ENCODE measurements at places on chromosomes 1 and 21.

DNA sequence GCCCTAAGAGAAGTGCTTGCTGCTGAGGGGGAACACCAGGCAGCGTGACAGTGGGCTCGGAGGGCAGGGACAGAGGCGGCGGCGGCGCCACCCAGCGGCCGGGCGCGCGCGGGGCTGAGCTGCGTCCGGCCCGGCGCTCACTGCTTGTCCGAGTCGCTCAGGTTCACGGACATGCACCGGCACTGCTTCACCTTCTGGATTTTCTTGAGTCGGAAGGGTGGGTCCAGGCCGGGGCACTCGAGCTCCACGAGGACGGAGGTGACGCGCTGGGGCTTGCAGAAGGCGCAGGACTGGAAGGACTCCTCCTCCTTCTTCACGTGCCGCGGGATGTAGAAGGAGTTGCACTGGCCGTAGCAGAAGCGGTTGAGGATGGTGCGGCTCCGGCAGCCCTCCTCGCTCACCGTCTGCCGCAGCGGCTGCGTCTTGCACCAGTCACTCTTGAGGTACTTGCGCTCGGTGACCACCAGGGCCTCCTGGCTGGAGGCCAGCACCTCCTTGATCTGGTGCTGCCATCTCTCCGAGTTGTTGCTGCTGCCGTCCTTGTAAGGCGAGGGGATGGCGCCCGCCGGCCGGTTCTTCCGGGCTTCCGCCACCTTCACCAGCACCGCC lies 119.0 kb downstream of the GREM2 start:
- no peak for DNase-seq

GRCh38 chr1:41622859-41623732 lies 138.6 kb upstream of the EDN2 start:
- DNase-seq = no peak

- no peak for DNase-seq
Observed at GRCh38 chr1:174445817-174446216, 1.9 kb upstream of the GPR52 start.

- DNase-seq = no peak
Observed at GRCh38 chr21:44347911-44348451, 5.4 kb upstream of the TRPM2 start.

DNA sequence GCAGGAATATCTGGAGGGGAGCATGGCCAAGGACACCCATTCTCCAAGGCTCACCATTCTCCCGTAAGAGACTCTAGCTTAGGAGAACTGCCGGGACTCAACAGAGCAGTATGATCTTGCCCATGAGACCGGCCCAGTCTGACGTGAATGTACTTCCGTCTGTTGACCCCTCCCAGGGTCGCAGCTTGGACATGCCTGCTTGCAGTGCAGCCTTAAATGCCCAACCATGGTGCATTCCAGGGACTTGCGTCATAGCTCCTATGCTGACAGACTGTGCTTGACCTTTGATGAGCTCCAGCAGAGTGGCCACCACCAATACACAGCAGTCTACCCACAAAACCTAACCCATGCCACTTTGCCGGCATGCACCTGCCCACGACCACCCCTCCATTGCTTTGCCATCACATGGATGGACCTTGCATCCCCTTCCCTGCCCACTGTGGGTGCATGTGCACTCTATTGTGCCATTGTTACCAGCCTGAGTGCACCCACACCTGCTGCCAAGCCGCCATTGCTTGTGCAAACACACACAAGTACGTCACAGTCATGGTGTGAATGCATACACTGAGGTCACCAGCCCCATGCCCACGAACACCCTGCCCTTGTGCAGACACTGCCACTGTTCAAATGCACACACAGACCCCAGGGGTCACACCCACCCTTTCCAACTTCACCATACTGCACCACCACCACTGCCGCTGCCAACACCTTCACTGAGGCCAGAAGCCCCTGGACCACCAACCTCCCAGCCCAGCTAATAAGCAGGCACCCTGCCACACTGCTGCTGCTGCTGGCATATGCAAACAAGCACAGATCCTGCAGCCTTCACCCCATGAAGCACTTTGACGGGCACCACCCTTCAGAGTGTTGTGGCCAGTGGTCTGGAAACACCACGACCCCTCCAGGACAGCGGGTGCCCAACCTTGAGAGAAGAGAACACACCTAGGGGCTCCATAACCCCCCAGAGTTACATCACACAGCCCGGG lies 1141.3 kb downstream of the BRINP3 start:
- DNase-seq = no peak

- DNase-seq = no peak
Observed at GRCh38 chr1:157830887-157831286, 10.7 kb downstream of the CD5L start.

GRCh38 chr1:198122693-198123092 lies 34.1 kb upstream of the NEK7 start:
- no peak for DNase-seq

GRCh38 chr1:29506678-29507225 lies 270.4 kb downstream of the PTPRU start:
- DNase-seq = no peak

DNA sequence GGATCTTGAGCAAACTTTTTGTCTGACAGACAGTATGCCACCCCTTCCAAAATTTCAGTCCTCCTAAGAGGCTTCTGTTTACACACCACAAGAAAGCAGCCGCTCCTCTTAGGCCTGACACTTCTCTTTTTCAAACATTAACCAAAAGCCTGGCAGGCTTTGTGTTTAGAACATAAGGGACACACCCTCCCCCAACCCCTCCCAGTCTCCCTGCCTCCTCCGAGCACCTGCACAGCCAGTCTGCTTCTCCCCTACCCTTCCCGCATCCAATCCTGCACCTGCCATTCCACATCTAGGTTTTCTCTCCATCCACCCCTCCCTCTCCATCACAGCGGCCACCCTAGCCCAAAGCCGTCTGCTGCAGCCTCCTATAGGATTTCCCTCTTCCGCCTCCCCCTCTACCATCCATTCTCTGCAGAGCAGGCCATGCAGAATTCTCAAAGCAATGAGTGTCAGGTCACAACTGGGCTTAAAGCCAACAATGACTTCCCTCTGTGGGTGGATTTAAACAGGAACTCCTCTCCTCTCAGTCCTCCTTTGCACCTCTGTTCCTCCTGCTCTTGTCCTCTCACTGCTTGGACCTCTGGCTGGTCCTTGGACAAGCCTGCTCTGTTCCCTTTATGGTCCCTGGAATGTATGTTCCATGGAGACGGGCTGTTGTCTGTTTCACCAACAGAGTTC lies 478.2 kb downstream of the NPHP4 start:
- no peak for DNase-seq

- DNase-seq = no peak
Observed at GRCh38 chr1:174052621-174053020, 30.5 kb upstream of the RC3H1 start.

Measured in smooth muscle cell of the brain vasculature (primary cell).